ENCODE measurements at places on chromosomes 1 and 21.

DNA sequence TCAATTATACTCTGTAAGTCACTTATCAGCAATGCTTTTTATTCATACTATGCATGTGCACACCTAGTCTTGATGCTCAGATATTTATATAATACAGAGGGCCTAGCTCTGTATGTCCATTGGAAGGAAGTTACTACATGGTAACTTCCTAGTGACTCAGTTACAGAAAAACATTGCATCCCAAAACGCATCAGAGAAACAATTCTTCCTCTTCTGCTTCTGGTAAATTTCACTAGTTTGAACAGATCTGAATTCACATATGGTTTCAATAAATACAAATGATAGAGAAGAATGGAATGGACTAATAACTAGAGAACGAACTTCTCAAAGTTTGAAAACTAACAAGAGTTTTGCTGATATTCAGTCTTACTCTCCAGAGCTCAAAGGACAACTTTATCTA is 811.3 kb upstream of the ADGRL2 start:
- DNase-seq, result no peak

DNA sequence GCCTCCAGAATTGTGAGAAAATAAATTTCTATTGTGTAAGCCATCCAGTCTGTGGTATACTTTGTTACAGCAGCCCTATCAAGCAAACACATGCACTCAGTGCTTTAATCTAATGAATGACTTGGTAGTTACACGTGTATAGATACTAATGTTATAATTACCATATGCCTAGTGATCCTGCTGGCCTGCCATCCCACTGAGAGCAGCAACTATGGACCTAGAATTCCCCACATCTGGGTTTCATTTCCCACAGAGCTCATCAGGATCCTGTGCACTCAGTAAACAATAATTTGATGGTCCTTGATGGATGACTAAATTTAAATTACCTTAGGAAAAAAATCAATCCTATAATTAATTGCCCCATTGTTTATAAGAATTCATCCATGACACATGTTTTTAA is 86.5 kb upstream of the RGS1 start:
- DNase-seq, result no peak

GRCh38 chr1:96597218-96597617 is 124.4 kb upstream of the PTBP2 start:
- no peak for DNase-seq

DNA sequence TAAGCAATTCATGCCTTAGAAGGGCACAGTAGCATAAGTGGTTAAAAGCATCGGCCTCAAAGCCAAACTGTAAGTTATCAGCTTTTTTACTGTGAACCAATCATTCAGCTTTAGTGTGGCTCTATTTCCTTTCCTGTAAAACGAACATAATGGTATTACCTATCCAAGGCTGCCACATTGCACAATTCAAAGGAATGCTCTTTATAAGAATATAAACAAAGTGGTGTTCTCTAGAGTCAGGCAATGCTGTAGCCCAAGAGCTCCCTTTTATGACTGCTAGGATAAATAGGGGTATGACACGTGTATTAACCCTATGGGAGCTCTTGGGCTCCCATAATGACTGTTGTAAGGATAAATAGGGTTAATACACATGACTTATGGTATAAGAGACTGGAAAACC is 25.4 kb downstream of the INTS7 start:
- DNase-seq, result no peak

DNA sequence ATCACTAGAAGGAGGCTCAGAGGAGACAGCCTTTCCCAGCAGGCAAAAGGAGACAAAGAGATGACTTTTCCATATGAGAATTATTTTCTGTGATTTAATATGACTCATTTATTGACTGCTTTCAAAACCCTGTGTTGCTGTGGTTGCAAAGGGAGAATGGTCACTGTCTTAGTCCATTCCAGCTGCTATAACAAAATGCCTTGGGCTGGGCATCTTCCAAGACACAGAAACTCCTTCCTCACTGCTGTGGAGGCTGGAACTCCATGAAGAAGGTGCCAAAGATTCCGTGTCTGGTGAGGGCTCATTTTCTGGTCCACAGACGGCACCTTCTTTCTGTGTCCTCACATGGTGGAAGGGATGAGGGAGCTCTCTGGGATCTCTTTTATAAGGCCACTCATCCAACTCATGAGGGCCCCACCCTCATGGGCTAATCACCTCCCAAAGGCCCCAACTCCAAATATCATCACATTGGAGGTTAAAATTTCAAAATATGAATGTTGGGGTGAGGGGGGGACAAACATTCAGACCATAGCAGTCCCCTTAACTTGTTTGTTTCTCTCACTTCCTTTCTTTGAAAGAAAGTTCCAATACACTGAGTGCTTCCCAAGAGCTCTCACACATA is 252.1 kb upstream of the RAB4A start:
- DNase-seq, result no peak

GRCh38 chr1:204958317-204959307 is 84.4 kb upstream of the CNTN2 start:
- no peak for DNase-seq

All from NCI-H187 (cell line).